Activated T-cell treated with anti-CD3 and anti-CD28 coated beads, Interleukin-2, amount 50 U/mL, for 72 hours (primary cell): ENCODE measurements at places on chromosomes 2 and 18. TPM values are rescaled to one million over a fixed set of nuclear protein-coding genes. Genes with fewer than 3 reads are reported as not detected.
A peak's percentile ranks its signal among the peaks of the same experiment; 100 is the strongest.

Gene STARD6
- not detected for total RNA-seq

Gene ROCK1
- total RNA-seq: 62.5 TPM

Gene DLX2
- 0.23 TPM for total RNA-seq

DNA sequence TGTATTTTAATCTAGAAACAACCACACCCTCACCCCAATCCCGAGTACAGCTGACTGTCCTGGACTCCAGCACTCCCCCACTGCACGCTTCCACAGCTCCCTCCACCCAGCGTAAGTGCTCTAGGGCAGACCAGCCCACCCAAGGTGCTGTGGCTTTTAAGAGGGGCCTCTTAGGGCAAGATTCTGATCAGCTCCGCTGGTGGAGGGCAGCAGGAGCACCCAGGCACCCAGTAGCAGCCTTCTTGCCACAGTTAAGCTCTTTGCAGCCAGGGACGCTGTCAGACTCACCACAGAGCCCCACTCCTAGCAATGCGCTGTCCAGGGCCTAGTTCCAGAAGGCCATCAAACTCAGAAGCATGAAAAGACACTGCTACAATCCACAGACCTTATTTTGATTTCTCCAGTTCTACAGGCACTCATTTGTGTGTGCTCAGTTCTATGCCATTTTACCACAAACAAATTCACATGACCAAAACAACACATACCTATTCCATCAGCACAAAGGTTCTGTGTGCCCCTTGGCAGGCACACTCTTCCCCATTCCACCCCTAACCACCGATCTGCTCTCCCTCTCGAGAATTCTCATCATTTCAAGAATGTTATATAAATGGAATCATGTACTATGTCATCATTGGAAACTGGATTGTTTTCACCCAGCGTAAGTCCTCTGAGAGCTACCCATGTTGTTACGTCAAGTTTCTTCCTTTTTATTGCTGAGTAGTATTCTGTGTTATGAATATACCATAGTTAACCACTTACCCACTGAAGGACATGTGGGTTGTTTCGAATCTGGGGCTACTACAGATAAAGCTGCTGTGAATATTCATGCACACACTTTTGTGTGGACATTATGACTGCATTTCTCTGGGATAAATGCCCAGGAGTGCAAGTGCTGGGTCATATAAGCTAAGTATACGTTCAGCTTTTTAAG is 40.4 kb downstream of the PTPN2 start:
- H3K36me3 ChIP-seq: peaks cover 6% of the 10 kb centered on the region
- peak overlapping the region; percentile 88 for H3K27ac ChIP-seq
- H3K27me3 ChIP-seq: no peaks in the 10 kb centered on the region
- no peak overlapping the region for H3K4me3 ChIP-seq
- peak; percentile 16 for DNase-seq

DNA sequence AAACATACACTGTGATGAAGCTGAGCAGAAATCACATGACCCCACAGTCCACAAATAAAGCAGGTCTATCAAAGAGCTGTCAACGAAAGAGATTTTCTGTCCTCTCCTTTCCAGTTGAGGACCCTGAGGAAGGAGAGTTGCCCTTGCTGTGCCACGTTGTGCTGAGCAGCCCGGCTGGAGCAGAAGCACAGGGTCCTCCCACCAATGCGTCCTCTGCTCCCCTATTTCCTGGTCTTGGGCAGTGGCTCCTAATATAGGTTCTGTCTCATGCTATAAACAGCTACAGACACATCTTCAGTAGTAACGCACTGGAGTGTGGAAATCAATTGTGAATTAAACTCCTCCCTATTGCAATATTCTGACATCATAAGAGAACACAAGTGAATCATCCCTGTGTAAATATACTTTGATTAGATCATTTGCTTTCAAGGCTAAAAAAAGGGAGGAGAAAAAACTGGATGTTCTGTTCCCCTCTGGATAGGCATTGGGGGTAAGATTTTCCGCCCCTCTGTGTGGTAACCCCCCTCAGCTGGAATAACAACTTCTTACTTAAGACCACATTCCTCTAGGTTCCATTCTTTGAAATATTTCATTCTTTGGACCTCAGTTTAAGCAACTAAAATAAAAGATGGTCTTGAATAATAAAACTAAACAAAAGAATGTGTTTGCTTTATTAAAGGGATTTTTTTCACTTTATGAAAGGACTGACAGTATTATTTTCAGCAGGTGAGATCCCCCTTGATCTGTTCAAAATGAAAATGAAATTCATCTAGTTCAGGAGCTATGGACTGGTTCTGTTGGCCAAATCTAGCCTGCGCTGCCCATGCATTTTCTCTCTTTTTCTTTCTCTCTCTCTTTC is 8.3 kb upstream of the RHOB start:
- DNase-seq: no peak
- H3K4me3 ChIP-seq: no peak overlapping the region
- H3K27me3 ChIP-seq: peaks cover 42% of the 10 kb centered on the region
- no peaks in the 10 kb centered on the region for H3K36me3 ChIP-seq
- H3K4me1 ChIP-seq: no peaks in the 10 kb centered on the region

- no peaks in the 10 kb centered on the region for H3K27me3 ChIP-seq
- peak overlapping the region; percentile 95 for H3K27ac ChIP-seq
- H3K4me3 ChIP-seq: peak overlapping the region; percentile 61
- peak; percentile 41 for DNase-seq
- peaks cover 6% of the 10 kb centered on the region for H3K36me3 ChIP-seq
- H3K4me1 ChIP-seq: peaks cover 55% of the 10 kb centered on the region
Observed at GRCh38 chr2:181106789-181107627, 126.6 kb downstream of the UBE2E3 start.

DNA sequence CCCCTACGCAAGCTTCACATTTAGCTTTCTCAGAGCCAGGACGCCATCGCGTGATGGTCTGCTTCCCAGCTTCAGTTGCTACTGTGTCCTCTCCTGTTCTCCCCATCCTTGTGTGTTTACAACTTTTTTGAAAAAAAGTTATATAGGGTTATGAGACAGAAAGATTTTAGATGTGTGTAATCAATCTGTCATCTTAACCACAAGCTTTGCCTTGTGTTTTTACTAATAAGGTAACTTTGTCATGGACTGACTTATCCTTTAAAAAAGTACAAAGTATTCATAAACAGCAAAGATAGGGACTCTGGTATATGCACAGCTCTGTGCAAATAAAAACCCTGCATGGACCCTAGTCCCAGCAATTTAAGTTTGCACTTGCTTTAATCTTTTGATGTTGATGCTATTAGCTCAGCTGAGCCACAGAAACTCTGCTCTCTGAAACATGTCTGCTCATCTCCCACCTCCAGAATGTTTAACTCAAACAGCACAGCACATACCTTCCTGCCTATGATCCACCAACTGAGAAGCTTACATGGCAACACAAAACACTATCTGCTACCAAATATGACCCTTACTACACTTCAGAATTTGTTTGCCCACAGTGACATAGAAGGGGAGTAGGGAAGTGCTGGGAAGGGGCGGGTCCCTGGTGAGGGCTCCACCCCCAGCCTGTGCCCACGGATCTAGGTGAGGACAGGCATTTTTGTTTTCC is 42.7 kb downstream of the SAP130 start:
- H3K36me3 ChIP-seq: peaks cover 24% of the 10 kb centered on the region
- DNase-seq: no peak
- H3K4me3 ChIP-seq: no peak overlapping the region
- H3K27me3 ChIP-seq: no peaks in the 10 kb centered on the region
- H3K4me1 ChIP-seq: peaks cover 9% of the 10 kb centered on the region

DNA sequence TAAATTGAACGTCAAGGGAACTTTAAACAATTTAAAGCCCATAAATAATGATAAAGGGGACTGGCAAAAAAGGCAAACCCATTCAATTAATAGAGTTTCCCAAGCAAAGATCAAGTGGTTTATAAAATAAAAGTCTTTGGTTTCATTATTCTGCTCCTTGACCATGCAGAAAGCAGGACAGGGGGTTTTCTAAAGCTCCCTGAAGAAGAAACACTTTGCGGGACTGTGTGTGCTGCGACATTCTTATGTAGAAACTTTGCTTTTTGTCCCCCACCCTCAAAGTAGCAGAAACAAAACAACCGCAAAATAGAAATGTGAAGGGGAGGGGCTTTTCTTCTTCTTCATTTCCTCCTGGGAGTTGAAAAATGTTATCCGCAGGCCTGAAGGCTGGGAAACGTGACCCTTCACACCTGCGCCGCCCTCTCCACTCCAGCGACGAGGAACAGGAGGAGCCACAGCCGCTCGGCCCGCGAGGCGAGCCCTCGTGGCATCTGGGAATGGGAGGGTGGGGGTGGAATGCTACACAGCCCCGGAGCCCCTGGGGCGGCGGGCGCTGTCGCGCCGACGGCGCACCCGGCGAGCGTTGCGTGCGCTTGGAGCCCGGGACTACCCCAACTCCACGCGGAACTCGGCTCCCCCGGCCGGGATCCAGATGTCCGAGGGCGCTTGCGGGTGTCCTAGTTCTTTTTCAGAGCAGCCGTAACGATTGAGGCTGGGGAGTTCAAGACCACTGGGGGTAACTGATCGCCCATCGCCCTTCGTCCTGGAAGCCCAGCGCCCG is 4.3 kb upstream of the GBX2 start:
- peaks cover 67% of the 10 kb centered on the region for H3K27me3 ChIP-seq
- H3K4me1 ChIP-seq: no peaks in the 10 kb centered on the region
- peak overlapping the region; percentile 34 for H3K27ac ChIP-seq

- H3K36me3 ChIP-seq: no peaks in the 10 kb centered on the region
- H3K27me3 ChIP-seq: peaks cover 11% of the 10 kb centered on the region
- H3K4me1 ChIP-seq: peaks cover 9% of the 10 kb centered on the region
- peak; percentile 35 for DNase-seq
- H3K4me3 ChIP-seq: peak overlapping the region; percentile 50
- peak overlapping the region; percentile 69 for H3K27ac ChIP-seq
Observed at GRCh38 chr18:54119524-54120019, 104.9 kb downstream of the MBD2 start.

DNA sequence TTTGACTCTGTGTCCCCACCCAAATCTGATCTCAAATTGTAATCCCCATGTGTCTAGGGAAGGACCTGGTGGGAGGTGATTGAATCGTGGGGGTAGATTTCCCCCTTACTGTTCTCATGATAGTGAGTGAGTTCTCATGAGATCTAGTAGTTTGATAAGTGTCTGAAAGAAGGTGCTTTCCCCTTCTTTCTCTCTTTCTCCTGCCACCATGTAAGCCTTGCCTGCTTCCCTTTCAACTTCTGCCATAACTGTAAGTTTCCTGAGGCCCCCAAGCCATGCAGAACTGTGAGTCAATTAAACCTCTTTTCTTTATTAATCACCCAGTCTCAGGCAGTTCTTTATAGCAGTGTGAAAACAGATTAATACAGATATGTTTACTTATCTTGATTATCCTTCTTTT is 266.5 kb upstream of the GYPC start:
- peaks cover 7% of the 10 kb centered on the region for H3K36me3 ChIP-seq
- no peak overlapping the region for H3K27ac ChIP-seq
- H3K4me3 ChIP-seq: no peak overlapping the region
- no peak for DNase-seq
